ENCODE measurements at places on chromosomes 16 and 17.
A peak's percentile ranks its signal among the peaks of the same experiment; 100 is the strongest.

DNA sequence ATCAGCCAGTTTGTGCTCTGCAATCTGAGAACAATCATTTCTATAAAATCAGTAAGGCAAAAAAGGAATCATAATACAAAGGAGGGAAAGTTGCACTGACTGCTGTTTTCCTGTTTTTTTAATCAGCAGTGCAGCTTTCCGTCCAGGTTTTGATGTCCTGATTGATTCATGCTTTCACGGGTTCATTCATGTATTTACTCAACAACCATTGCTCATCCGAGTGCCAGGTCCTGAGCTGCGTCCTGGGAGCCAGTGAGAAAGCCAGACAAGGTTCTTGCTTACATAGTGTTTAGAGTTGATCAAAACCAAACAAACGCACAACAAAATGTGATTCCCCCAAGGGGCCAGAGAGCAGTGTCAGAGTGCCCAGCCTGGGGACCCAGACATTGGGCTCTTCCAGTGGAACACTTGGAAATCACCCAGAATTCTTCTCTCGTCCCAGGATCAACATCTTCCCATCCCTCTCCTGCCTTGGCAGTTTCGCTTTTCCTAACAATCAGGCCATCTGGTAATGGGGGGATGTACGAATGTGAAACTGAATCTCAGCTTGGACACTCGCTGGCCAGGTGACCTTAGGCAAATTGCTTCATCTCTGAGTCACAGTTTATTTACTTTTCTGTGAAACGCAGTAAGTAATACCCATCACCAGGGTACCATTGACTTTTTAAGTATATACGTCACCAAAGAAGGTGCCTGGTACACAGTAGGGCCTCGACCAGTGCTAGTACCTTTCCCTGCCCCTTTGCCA lies 13.3 kb upstream of the C1QL1 start:
- no peak for DNase-seq

DNA sequence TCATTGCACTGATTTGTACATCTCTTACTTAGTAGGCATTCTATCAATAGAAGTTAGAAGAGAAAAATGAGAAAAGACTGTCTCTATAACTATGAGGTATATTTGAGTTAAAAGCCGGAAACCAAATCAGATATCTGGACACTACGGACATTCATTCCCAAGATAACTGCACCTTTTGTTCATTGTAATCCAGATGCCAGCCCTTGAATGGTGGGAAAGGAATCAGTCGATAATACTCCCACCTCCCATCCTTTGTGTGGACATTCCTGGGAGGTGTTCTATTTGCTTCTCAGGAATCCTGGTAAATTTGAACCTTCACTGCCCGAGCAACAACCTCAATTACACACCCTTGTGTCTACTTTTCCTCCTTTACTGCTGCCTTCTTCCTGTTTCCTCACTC lies 225.2 kb downstream of the CHD9NB start:
- no peak for DNase-seq

- no peak for DNase-seq
Measured at GRCh38 chr16:54312502-54312991, 26.0 kb upstream of the IRX3 start.

GRCh38 chr16:54116124-54116655 lies 170.4 kb downstream of the IRX3 start:
- DNase-seq = no peak

DNA sequence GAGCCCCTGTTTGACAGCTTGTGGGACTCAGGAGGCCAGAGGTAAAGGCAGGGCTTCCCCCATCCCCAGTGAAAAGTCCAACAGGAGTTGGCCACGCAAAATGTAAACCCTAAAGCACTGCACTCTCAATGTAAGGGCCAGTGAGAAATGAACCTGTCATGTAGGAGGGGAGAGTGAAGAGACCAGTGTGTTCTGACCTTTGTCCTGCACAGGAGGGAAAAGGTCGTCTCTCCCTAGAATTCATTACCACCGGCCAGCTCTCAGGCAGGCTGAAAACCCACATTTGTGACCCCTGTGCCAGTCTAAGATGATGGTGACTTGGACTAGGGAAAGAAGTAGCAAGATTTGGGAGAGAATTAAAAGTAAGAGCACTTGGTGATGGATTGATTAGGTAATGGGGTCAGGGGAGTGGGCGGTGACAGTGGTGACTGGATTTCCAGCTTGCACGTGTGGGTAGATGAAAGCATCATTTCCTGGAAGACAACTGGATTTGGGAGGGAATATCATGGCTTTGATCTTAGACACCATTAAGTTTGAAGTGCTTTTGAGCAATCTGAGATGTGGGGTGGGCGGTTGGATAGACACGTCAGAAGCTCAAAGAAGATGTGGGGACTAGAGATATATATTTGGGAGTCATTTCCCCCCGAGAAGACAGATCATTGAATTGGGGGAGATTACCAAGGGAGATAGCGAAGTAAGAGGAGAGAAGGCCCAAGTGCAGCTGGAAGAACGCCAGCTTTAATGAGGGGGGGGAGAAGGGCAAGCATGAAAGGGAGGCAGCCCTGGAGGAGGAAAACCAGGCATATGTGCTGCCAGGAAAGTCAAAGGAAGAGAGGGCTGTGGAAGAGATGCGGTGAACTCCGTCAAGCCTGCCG lies 119.5 kb downstream of the NTN1 start:
- no peak for DNase-seq

DNA sequence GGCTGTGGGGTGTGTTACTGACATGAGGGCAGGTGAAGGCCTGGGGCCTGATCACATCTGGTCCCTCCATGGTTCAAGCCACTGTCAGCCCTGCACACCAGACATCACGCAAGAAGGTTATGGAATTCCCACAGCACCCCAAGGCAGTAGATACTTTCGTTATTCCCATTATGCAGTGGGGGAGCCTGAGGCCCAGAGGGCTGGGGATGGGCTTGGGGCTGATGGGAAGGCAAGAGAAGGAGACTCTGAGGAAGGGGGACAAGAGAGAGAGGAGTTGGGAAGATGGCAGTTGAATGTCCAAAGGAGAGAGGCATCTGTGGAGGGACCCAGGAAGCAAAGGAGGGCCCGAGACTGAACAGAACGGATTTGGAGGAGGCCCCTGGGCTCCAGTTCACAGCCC lies 34.7 kb downstream of the TRPV2 start:
- no peak for DNase-seq

- peak; percentile 16 for DNase-seq
Measured at GRCh38 chr17:50471009-50471905, 2.6 kb upstream of the CHAD start.

DNA sequence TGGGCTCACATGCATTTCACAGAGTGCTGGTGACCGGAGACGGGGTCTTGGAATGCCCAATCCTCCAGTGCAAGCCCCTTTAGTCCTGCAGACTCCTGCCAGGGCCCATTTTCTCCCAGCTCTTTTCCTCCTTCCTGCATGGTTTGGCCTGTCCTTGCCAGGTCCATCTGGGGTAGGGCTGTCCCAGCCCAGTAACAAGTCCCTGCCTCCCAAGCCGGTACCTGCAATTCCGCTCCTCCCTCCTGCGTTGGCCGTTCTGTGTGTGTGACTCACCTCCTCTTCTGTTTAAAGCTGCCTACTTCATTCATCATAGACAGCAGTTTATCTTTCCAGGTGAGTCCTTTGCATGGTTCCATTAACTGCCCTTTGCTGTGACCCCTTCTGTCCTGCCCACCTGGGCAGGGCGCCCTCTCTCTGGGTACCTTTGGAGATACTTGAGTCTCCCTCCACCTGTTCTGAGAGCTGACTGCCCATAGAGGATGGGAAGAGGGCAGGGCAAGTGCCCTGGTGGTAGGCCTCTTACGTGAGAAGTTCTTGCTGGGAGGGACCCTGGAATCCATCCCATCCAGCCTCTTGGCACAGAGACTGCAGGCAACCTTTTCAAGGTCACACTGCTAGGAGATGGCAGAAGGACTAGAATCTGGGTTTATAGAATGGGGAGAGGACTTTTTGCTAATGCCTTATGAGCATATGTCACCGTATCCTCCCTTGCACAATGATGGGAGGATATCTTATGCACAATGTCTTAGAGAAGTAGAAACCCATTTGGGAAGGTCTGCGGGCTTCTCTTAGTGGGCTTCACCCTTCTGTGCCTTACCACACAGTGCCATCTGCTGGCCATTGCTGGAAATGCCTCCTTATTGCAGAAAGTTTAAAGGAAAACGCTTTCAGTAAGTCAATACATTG lies 29.7 kb upstream of the LGALS9 start:
- DNase-seq = peak; percentile 81

DNA sequence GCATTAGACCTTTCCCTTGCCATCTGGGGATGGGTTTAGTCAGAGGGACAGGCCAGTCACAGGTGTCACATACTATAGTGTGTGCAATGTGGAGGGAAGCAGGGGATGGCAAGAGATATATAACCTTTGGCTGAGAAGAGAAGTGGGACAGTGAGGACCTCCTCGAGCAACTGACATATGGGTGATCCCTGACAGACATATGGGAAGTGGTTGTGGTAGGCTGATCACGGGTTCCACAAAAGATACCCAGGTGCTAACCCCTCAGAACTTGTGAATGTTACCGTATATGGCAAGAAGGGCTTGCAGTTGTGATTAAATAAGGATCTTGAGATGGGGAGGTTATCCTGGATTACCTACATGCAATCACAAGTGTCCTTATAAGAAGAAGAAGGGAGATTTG lies 188.1 kb upstream of the MPHOSPH6 start:
- no peak for DNase-seq

DNA sequence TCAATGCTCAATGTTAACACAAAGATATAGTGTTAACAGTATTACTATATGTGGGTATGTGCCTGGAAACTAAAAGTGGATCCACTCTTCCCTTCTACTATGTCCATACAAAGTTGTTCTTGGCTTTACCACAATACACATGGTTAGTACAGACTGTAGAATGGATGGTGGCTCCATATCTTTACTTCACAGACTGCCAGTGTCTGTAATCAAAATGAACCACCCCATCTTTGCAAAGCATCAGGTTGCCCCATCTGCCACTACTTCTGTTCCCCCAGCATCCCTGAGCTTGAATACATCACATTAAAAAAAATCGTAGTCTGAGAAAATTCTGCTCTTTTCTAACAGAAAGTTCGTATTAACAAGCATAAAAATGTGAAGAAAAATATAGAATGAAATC lies 30.0 kb downstream of the USP32 start:
- no peak for DNase-seq

- DNase-seq = no peak
Measured at GRCh38 chr17:82858376-82859126, 18.7 kb upstream of the ZNF750 start.

- DNase-seq = no peak
Measured at GRCh38 chr17:3974980-3975379, 10.7 kb upstream of the ATP2A3 start.

- no peak for DNase-seq
Measured at GRCh38 chr17:2176499-2177169, 121.7 kb downstream of the HIC1 start.

- DNase-seq = peak; percentile 51
Measured at GRCh38 chr16:23434380-23434779, 18.6 kb downstream of the COG7 start.

GRCh38 chr16:67543036-67543435 lies 14.4 kb downstream of the RIPOR1 start:
- no peak for DNase-seq

DNA sequence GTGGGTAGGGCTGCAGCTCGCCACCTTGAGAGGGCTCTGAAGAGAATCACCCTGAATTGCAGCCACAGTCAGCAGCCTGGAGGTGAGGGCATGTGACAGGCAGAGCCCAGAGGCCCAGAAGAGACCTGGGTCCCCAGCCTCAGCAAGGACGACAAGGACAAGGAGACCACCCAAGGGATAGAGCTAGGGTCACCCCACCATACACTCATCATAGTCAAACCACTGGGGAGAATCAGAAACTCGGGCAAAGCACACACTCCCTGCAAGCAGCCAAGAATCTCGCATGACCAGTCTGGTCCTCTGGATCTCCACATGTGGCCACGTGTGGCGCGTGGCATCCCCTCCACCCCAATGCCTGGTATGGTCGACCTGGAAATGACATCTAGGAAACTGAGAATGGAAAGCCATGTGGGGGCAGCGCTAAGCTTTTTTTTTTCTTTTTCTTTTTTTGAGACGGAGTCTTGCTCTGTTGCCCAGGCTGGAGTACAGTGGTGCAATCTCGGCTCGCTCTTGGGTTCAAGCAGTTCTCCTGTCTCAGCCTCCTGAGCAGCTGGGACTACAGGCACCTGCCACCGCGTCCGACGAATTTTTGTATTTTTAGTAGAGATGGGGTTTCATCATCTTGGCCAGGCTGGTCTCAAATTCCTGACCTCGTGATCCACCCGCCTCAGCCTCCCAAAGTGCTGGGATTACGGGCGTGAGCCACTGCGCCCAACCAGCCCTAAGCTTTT lies 4.6 kb upstream of the SPHK1 start:
- DNase-seq = peak; percentile 6

- no peak for DNase-seq
Measured at GRCh38 chr16:9499941-9500593, 408.6 kb downstream of the HAPSTR1 start.

GRCh38 chr16:54178478-54178976 lies 108.1 kb downstream of the IRX3 start:
- no peak for DNase-seq

DNA sequence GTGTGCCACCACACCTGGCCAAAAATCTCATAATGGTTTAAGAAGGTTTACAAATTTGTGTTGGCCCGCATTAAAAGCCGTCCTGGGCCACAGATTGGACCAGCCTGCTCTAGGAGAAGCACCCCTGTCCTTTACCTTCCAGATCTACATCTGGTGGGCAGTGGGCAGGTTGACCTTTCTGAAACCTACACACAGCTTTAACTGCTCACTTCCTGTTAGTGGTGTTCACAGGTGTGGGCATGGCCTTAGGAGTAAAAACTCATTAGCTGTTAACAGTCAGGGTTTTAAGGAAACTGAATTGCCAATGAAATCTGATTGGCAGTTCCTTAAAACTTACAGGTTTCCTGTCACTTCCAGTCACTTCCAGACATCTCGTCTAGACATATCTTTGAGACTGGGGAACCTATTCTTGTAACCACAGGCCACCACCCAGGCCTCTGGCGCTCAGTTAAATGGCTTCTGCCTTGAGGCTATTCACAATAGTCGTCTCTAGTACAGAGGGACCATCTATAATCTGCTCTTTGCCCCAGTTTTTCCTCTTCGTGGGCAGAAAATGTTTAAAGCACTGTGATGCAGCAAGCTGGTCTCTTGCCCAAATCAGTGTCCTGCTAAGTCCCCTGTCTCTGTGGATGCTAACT lies 29.3 kb downstream of the GNGT2 start:
- no peak for DNase-seq

DNA sequence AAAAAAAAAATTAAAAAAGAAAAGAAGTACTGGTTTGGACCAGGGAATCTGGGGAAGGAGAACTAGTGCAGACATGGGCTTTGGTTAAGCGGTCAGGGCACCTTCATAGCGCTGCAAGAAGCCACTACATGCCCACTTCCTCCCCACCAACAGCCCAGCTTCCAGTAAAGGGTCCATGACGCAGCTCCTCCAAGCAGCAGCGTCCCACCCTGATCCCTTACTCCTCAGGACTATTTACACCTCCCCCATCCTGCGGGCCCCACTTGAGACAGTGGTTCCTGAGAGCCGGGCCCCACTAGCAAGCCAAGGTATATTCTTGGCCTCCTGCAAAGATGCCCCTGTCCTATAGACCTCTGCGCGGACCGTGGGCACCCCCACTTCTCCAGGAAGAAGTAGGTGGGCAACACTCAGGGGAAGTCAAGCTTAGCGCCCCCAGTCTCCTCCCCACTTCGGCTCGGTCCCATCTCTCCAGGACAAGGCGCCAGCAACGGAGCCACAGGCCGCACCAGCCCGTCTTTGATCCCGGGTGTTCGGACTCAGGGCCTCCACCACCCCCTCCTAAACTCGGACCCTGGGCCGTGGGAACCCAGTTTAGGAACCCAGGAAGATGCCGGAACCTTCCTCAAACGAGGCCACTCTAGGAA lies 913 bp upstream of the PRR14 start:
- DNase-seq = peak; percentile 72

Data from MV-4-11 (cell line).